Gastroesophageal sphincter (tissue), 4 donors: ENCODE measurements at places on chromosomes 6 and 20. TPM values are rescaled to one million over a fixed set of nuclear protein-coding genes. Genes with fewer than 3 reads are reported as not detected.
A peak's percentile ranks its signal among the peaks of the same experiment; 100 is the strongest.

DNA sequence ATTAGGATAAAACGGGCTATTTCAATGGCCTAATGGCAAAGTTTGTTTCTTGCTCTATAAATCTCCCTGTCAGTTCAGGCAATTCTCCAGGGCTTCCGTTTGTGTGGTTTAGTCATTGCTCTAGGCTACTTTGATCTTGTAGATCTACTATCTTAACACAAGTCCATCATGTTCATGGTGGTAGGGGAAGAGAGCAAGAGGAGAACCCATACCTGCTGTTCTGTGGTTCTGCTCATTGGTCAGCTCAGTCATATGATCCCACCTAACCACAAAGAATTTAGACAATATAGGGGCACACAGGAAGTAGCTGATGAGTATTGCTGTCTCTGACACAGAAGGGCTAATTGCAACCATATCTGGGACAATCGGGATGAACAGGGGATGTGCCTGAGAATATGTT lies 4.9 kb upstream of the DEK start:
- no peak for ATAC-seq

Gene FITM2
- 12.1 TPM for total RNA-seq

Gene EEF1A2
- total RNA-seq = 3.2 TPM

DNA sequence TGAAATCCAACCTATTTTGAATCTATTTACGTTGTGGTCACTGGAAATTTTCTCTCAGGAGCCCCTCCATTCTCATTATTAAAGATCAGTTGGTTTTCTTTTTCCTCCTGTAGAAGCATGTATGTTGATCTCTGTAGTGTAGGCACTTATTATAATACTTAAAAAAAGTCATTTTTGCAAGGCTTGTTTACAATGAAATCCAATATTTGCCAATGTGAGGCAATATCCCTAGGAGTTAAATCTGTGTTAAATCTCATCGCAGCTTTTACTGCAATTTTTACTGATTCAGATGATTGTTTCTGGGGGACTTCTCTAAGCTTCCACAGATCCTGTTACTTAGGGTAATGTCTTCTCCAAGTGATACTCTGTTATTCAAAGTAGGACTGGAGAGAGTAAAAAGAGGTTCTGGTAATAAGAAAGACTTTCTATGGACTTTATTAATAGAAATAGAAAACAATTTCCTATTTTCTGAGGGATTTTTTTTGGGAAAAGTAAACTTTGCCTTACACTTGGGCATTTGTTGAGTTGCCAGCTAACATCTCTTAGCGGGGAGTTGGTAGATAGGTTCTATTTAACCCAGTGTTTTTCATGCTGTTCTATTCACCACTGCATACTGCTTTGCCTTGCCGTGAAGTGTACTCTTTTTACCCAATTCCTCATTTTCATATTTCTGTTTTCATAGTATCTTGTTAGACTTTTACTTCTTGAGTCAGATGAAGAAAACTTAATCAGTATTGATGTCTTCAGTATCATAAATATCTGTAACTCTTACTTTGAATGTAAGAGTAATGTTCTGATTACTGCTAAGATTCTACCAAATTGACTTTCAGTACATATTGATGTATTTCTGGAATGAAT lies 48.6 kb downstream of the CDKAL1 start:
- ATAC-seq = no peak

Gene PTCRA
- not detected for total RNA-seq

Gene FOXQ1
- total RNA-seq = 2.3 TPM

- no peak for ATAC-seq
Observed at GRCh38 chr20:13081877-13082276, 73.1 kb downstream of the SPTLC3 start.

- peak; percentile 63 for ATAC-seq
Observed at GRCh38 chr6:166540631-166541331, 45.7 kb downstream of the RAMACL start.

DNA sequence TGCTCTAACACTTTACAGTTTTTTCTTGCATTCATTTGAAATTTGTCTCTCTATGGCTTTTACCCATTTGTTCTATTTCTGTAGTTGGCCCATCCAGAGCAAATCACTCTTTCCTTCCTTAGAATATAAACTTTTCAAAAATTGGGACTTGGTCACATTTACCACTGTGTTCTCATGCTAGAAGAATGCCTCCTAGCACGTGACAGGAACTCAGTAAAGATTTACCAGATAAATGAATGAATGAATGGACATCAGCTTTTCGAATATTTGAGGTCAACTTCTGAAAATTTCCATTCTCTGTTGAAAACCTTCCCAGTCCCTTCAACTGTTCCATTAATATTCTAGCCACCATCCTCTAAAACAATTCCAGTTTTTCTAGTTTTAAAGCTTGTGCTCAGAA lies 294.5 kb downstream of the CD83 start:
- no peak for ATAC-seq

Gene SMLR1
- total RNA-seq = not detected

DNA sequence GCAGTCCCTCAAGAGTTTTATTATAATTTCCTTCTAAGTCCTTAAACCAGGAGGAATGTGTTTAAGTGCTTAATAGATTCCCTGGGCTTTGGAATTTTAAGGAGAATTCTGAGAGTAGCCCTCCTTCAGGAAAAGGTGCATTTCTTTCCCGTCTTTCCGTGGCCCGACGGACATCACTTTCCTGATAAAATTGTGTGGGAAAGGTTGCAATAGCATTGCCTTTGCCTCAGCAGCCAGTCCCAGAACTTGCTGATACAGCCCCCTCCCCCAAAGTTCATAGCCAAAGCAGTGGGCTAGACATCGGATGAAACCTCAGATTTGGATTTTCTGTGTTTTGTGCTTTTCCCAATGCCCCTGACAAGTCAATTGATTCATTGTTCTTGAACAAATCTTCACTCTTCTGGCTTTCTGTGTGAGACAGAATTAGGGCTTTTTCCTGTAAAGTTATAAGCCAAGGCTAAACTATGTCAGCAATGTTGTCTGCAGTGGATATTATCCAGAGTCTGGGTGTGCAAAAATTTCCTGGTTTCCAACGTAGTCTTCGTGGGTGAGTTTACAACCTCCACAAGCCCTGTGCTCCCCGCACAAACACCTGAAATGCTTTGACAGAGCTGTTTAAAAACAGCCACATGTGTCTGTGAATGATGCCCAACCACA lies 1.1 kb upstream of the SMOC2 start:
- peak; percentile 31 for ATAC-seq

Gene DPPA5
- not detected for total RNA-seq
